ENCODE measurements at places on chromosomes 3 and 15.

GRCh38 chr15:76135516-76135915, 75.7 kb downstream of the TMEM266 start:
- no peak for DNase-seq

DNA sequence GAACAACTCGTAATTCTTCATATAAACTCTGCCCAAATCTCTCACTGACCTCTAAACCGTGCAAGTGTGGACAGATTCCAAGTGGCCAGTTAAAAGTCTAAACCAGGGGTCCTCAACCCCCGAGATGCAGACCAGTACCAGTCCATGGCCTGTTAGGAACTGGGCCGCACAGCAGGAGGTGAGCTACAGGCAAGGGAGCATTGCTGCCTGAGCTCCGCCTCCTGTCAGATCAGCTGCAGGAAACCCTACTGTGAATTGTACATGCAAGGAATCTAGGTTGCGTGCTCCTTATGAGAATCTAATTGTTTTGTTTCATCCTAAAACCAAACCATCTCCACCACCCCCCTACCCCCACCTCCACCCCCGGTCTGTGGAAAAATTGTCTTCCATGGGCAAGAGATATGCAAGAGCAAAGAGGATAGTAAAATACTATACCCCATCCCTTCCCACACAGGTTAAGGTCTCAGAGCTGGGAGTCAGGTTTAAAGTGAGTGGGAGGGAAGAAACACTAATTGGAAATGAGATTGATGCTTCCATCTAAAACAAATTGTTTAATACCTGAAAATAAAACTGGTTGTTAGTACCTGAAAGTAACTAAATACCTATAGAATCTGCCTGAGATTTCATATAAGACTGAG, 54.0 kb downstream of the POLQ start:
- no peak for DNase-seq

DNA sequence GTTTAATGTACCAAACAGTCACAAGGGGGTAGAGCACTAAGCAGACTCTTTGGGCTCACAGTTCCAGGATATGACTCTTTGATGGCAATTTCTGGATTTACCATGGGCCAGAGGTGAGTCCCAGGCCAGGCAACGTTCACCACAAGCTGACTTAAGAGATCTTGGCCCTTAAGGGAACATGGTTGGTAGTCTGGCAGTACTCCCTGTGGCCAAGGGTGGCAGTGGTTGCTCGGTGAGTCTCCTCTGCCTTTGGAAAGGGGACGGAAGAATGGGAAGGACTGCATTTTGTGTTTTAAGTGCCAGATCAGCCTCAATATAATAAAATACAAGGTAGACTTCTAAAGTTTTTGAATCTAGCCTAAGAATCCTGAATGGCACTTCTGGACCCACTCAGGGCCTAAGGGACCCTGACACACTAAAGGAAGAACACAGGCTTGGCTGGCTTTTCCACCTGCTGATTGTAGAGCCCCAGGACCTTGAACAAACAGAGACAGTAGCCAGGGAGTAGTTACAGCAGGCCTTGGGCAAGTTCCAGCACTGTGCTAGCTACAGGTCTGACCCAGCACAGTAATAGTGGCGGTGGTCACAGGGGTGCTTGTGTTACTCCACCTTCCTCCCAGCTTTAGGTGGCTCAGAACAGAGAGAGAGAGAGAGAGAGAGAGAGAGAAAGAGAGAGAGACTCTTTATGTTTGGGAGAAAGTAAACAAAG, 730.7 kb upstream of the ALCAM start:
- DNase-seq: peak; percentile 18

DNA sequence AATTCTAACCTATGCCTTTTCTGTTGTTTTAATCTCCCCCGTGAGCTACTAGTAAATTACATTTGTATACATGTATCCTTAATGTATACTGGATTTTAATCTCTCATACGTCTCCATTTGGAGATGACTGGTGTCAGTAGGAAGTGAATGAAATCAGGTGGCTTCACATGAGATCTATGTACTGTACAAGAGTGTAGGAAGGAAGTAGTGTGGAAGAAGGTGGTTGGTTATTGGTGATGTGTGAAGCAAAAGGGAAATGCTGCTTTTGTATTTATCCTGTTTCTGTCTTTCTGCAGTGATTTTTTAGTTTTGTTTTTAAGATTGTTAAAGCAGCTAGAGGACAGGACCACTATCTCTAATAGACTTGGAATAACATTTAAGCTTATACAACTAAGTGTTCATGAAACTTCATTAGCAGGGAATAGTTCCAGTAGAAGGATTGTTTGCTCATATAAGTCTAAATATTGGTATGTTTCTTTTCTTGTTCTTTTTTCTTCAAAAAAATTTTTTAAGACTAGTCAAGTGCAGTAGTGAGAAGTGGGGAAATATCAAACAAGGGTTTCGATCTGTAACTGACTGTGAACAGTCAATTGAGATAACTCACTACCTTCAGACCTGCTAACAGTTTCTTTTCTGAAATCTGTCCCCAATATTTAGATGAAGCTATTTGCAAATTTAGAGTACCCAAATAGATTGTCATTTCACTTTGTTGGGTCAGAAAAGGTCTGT, 15.3 kb downstream of the SNX1 start:
- DNase-seq: no peak

DNA sequence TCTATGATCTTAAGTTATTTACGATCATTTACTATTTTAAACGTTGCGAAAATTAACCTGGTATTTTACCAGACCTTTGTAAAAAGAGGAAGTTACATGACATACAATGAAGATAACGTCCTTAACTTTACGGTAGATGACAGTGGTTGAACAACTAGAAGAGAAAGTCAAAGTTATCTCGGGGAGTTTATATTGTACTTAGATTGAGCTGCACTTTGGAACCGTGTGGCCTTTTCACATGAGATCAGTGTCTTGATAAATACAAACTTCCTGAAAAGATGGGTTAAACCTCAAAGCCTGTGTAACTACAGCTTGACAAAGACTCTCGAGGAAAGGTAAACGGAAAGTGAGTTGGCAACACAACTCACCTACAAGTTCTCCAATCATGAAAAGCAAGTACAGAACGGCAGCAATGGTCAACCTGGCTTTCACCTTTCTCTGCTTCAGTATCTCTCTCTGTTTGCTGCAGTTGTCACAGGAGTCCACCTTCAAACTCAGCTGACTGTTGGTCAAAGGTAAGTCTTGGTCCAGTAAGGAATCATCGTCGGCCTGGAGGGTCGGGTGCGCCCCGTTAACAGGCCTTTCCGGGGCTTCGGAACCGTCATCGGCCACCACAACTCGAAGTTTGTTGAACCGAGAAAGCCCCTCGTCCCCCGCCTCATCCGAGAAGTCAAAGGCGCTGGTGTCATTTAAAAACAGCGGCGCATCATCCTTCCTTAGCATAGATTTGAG, 793 bp downstream of the SLC30A4 start:
- DNase-seq: peak; percentile 35

- no peak for DNase-seq
These were observed 1.7 kb downstream of the SEMA3B start for GRCh38 chr3:50270422-50271224.

- DNase-seq: no peak
These were observed 232.5 kb downstream of the SUCLG2 start for GRCh38 chr3:67421912-67422311.

- DNase-seq: no peak
These were observed 15.8 kb downstream of the EFCAB12 start for GRCh38 chr3:129412542-129413198.

All from DMS53 (cell line).